Heart right ventricle (tissue), 16 donors: ENCODE measurements at places on chromosomes 1 and 21. TPM values are rescaled to one million over a fixed set of nuclear protein-coding genes. Genes with fewer than 3 reads are reported as not detected.

The CACYBP gene
- polyA plus RNA-seq = 20.2 TPM

The TNFAIP8L2 gene
- 4.0 TPM for polyA plus RNA-seq

The PLA2G2F gene
- polyA plus RNA-seq = not detected

The KRTAP20-4 gene
- polyA plus RNA-seq = not detected

The KCNA3 gene
- 0.04 TPM for polyA plus RNA-seq

The LCE1E gene
- polyA plus RNA-seq = not detected

The MDM4 gene
- polyA plus RNA-seq = 17.6 TPM

The RNU1-3 gene
- not detected for polyA plus RNA-seq

The MIXL1 gene
- polyA plus RNA-seq = not detected

GRCh38 chr1:30363031-30363430 is 360.4 kb downstream of the MATN1 start:
- no peak for DNase-seq

DNA sequence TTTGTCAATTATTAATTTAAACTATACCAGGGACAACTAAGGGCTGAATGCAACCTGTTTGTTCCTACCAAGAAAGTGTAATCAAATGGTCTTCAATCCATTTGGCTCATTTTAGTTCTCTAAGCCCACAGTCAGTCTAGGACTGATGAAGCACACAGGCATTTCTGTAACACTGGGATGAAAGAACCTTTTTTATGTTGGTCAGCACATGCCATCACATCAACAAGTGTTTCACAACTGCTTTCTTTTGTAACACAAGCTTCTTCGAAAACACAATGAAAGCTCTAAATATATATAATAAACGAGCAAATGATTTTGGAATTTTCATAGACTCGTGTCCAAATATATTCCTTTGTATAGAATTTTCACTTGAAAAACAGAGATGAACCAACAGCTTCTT is 28.8 kb downstream of the HEATR1 start:
- no peak for DNase-seq

GRCh38 chr1:210681158-210681557 is 352.5 kb downstream of the HHAT start:
- DNase-seq = no peak

- DNase-seq = no peak
Measured at GRCh38 chr1:209544098-209544497, 39.4 kb upstream of the CAMK1G start.

- peak; percentile 23 for DNase-seq
Measured at GRCh38 chr1:178052650-178053461, 41.0 kb upstream of the RASAL2 start.

DNA sequence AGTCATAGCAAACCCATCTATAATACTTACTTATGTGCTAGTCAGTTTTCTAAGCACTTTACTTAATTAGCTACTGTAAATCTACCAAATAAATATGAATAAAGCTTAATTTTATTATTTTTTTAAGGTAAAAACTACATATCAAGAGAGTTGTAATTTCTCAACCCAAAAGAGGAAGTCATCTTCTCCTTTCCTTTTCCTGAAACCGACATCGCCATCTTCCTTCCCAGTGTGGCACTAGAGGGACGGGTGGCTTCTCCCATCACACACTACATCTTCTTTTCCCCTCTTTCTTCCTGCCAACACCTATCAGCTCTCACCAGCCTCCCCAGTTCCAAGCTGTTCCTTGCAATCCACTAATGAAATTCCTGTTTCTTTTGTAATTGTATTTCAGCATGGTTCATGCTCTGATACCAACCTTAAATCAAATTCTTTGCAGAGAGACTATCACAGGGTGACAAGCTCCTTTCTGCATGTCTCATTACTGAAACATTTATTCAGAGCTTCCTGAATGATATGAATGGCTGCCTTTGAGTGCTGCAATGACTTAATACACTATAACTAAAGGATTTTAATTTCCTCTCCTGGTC is 251.6 kb upstream of the FAM78B start:
- DNase-seq = no peak

GRCh38 chr1:66788231-66788939 is 12.7 kb downstream of the INSL5 start:
- DNase-seq = no peak

- peak; percentile 64 for DNase-seq
Measured at GRCh38 chr1:1291548-1292441, 11.6 kb downstream of the SCNN1D start.

DNA sequence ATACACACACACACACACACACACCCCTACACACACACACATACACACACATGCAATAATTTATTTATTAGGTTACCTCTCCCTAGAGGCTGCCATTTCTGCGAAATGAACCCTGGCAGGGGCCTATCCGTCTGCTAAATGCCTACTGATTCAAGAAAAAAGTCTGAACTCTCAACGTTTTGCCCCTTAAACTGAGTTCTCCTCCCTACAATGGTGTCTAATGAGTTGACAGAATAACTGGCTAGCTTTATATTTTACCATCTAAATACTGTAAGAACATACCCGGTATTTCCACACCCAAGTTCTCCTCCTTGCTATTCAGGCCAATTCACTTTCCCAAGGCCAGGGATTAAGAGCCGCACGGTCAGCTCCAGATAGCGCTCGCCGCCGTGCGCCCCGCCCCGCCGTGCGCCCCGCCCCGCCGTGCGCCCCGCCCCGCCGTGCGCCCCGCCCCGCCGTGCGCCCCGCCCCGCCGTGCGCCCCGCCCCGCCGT is 339 bp upstream of the RNPC3 start:
- DNase-seq = no peak

GRCh38 chr1:208179263-208179816 is 64.8 kb downstream of the PLXNA2 start:
- DNase-seq = no peak

DNA sequence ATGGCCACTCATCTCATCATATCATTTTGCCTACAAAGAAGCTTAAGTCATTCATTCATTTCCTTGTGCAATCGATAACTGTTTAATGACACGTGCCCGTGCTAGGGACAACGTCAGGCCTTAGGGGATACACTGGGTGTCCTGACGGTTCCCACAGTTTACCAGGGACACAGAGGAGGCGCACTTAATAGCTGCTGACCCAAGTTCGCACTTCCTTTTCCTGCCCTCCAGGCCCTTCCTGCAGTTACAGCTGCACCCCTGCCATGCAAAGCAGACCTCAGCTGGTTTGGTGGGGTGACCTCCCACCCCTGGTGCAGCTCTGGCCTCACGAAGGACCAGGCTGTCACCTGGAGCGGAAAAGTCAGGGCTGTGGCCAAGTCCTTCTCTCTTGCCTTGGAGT is 4.2 kb downstream of the SPATA21 start:
- DNase-seq = no peak

DNA sequence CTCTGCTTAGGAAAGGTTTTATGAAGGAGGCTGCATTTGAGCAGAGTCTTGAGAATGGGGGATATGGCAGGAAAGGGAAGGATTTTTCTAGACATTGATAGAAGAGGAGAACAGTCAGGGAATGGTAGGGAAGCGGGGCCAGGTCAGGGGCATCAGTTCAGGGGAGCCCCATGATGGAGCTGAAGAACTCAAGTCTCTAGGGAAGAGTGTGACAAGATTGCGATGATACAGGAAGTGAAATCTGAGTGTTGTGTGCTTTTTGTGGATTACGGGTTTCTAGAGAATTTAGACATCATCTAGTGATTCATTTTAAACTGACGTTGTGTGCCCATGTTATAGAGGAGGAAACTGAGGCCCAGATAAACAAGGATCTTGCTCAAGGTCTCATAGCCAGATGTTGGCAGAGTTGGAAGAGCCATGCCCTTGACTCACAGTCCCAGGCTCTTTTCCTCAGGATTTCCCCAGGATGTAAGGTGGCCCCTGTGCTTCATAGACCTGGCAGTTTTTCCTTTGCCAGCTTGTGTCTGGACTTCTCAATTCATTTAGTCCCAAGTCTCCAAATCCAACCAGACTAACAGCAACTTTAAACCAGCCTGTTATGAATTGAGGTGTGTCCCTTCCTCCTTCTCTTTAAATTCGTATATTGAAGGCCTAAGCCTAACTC is 130.3 kb downstream of the ROR1 start:
- DNase-seq = no peak

- peak; percentile 15 for DNase-seq
Measured at GRCh38 chr1:14598498-14599182, at the start of gene KAZN. Gene KAZN, plus strand, starts transcription at chr1:14598685.

- no peak for DNase-seq
Measured at GRCh38 chr1:37169241-37169640, 134.9 kb upstream of the GRIK3 start.

- no peak for DNase-seq
Measured at GRCh38 chr1:179794669-179795068, 51.6 kb downstream of the FAM163A start.

- no peak for DNase-seq
Measured at GRCh38 chr1:37978541-37978940, 11.3 kb downstream of the SF3A3 start.

DNA sequence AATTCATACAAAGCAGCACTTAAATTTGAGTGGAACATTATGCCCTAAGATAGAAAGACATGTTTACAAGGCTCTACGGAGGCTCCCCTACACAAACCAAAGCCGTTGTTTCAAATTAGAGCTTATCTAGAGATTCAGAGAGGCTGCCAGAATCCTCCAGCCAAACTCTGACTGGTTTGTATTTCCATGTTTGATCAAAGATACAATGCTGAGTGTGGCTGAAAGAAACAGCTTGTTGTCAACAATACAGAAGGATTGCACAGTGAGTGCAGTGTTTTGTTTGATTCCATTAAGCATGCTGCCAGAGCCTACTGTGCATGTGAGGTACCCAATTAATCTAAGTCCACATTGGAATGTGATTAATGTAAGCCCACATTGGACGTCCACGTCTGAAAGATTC is 402.7 kb downstream of the DISC1 start:
- DNase-seq = no peak

- DNase-seq = peak; percentile 26
Measured at GRCh38 chr1:7224644-7225043, 439.4 kb downstream of the CAMTA1 start.

- DNase-seq = no peak
Measured at GRCh38 chr21:20970691-20971090, 27.5 kb upstream of the NCAM2 start.

DNA sequence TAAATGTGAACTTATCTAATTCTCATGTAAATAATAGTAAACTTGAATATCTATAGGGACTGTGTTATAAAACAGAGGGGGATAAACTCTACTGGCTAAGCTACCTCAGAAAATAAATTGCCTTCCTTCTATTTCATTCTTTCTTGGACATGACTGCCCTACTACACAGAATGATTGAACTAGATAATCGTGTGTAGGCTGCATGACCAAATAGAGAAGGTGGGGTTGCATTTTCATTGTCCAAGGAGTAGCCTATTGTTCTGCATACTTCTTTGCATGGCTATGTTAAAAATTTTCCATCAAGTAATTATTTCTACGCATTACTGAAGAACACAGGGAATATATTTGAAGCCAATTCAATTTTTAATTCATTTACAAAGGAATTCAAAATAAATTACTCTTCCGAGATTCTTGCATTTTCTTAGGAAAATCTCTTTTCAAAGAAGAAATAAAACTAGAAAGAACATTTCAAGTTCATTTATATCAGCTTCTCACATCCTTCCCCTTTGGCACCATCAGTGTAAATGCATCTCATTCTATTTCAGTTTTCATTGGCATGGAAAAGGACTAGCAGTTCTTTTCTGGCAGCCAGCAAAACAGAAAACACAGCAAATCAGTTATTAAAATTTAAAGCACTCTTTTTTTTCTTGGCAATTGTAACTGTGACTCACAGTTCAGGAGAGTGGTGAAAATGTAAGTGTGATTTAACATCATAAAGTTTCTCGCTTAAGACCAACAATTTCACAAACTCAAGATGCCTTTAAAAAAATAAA is 714.7 kb downstream of the NCAM2 start:
- DNase-seq = no peak

DNA sequence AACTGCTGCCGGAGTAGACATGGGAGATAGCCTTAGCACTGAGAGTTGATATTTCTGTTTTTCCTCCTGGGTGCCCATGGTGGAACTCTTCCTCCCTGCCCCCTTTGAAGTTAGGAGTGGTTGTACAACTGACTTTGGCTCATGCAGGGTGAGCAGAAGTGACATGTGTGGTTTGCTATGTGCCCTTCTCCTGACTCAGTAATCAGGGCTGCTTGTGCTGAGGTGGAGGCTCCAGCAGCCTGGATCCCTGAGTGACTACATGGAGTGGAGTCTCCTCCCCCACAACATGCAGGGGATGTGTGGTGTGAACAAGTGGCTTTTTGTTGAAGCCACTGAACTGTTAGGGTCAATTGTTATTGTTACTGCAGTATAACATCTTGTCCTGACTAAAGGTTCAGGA is 261.6 kb downstream of the CAMTA1 start:
- no peak for DNase-seq

DNA sequence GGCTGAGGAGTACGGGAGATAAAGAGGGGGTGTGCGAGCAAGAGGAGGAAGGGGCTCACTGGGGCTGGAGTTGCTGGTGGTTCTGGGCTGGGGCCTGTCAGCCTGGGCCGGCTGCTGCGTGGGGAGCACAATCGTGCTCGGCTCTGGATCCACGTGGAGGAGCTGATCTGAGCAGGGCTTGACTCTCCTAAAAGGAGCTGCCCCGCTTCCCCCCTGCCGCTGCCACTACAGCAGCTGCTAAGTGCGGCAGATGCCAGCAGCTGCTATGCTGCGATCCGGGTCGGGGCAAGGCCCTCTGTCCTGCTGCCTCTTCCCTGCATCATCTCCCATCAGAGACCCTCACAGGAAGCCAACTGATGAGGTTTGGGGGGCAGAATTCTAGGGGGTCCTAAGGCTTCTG is 165.9 kb downstream of the PCBP3 start:
- no peak for DNase-seq

DNA sequence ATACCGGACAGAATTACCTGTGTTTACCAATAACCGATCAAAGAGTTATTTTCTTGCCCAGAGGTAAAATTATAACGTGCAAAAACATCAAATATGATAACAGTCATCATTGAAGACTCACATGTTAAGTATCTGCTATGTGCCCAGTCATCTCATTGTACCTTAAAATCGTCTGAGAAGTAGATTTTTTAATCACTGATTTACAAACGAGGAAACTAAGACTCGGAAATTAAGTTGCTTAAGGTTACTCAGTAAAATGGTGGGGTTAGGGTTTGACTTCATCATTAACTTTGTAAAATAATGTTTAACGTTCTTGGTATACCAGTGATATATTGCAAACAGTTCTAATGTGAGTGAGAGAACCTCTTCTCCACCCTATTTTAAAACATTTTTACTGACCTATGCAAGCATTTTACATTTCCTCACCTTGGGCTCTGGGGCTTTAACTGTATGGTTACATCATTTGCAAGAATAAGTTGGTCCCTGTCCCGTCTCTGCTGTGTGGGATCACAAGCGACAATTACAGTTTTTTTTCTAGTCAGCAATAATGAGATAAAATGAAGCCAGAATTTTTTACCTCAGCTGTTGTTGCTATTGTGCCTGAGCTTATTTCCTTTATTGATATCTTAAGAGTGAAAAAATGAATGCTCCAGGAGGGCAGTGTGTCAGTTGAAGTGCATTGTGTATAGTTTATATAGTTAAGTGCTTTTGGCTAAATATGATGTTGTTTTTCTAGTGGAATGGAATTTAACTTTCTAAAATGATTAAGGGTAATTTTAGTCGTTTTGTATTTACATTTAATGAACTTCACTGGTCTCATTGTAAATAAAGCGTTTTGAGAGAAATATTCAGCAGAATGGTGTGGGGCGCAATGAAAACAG is 2.7 kb downstream of the RPRD2 start:
- DNase-seq = no peak

GRCh38 chr1:79398501-79398900 is 392.0 kb upstream of the ADGRL4 start:
- no peak for DNase-seq

- no peak for DNase-seq
Measured at GRCh38 chr1:165075725-165076370, 280.7 kb downstream of the LMX1A start.

GRCh38 chr1:91502672-91503184 is 2.1 kb downstream of the CDC7 start:
- DNase-seq = no peak

- DNase-seq = peak; percentile 88
Measured at GRCh38 chr1:19437891-19438294, 47.4 kb downstream of the CAPZB start.
